ENCODE measurements at places on chromosomes 7 and 10. TPM values are rescaled to one million over a fixed set of nuclear protein-coding genes. Genes with fewer than 3 reads are reported as not detected.

- peaks cover 30% of the 10 kb centered on the region for H3K4me1 ChIP-seq
- H3K27ac ChIP-seq = no peak overlapping the region
- H3K36me3 ChIP-seq = no peaks in the 10 kb centered on the region
- H3K4me3 ChIP-seq = no peak overlapping the region
- DNase-seq = no peak
- H3K27me3 ChIP-seq = no peaks in the 10 kb centered on the region
Measured at GRCh38 chr7:77691892-77692491, 4.3 kb upstream of the RSBN1L start.

Gene EN2
- polyA plus RNA-seq = 0.04 TPM

DNA sequence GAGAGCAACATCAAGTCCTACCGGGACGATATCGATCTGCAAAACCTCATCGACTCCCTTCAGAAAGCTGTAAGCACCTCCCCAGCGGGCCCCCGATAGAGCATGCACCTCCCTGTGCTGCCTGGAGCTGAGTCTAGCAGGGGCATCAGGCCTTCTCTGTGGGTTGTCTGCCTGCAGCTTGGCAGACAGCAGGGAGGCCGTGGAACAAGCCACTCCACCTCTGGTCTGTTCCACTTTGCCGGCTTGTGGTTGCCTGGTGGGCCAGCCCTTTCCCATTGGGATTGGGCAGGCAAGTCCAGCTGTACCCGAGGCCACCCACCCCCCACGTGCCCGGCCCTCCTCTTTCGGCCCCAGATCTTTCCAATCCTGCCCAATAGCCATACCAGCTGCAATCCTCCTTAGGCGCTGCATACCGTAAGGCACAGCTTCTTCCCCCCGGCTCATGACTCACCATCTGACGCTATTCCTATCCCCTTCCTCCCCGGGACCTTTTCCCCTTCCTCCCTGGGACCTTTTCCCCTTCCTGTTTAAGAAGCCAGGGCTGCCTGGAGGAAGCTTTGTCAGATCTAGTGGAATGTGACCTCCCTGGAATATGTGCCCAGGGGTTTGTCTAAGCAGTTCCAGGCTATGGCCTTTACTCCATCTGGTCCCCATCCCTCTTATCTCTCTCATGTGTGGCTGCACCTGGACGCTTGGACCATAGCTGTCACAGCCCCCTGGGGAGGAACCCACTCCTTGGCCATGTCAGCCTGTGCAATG is 28.1 kb upstream of the SH2D4B start:
- H3K4me3 ChIP-seq = no peak overlapping the region
- H3K4me1 ChIP-seq = peaks cover 41% of the 10 kb centered on the region
- H3K27me3 ChIP-seq = no peaks in the 10 kb centered on the region
- peak; percentile 77 for DNase-seq
- peaks cover 96% of the 10 kb centered on the region for H3K36me3 ChIP-seq
- peak overlapping the region; percentile 61 for H3K27ac ChIP-seq

DNA sequence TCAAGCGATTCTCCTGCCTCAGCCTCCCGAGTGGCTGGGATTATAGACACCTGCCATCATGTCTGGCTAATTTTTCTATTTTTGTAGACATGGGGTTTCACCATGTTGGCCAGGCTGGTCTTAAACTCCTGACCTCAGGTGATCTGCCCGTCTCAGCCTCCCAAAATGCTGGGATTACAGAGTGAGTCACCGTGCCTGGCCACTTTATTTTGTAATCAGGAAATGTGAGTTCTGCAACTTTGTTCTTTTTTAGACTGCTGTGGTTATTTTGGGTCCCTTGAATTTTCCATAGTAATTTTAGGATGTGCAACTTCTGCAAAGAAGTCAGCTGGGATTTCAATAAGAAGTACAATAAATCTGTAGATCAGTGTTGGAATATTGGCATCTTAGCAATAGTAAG is 96.8 kb downstream of the CYTH3 start:
- no peaks in the 10 kb centered on the region for H3K36me3 ChIP-seq
- H3K27me3 ChIP-seq = no peaks in the 10 kb centered on the region
- no peak overlapping the region for H3K27ac ChIP-seq
- peaks cover 36% of the 10 kb centered on the region for H3K4me1 ChIP-seq

DNA sequence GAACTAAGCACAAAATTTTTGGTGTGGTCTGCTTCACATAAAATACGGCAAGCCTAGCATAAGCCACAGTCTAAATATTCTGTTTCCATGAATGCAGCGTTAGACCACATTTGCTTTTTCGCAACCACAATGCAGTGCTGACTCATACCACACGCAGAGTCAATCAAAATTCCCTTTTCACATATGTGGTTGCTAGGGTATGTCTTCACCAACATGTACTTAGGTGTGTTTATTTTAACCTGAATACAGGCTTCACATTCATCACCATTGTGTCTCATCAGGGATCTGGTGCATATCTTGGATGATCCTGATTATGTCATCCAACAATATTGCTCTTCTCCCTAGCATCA is 90.8 kb downstream of the CHN2 start:
- no peak overlapping the region for H3K27ac ChIP-seq
- H3K27me3 ChIP-seq = no peaks in the 10 kb centered on the region
- no peaks in the 10 kb centered on the region for H3K36me3 ChIP-seq
- DNase-seq = no peak
- no peak overlapping the region for H3K4me3 ChIP-seq

Gene GNGT1
- polyA plus RNA-seq = not detected

GRCh38 chr10:97805949-97806348 is 34.1 kb upstream of the SFRP5 start:
- no peak overlapping the region for H3K4me3 ChIP-seq
- no peak for DNase-seq
- no peaks in the 10 kb centered on the region for H3K27me3 ChIP-seq

Gene RFC2
- polyA plus RNA-seq = 23.2 TPM

DNA sequence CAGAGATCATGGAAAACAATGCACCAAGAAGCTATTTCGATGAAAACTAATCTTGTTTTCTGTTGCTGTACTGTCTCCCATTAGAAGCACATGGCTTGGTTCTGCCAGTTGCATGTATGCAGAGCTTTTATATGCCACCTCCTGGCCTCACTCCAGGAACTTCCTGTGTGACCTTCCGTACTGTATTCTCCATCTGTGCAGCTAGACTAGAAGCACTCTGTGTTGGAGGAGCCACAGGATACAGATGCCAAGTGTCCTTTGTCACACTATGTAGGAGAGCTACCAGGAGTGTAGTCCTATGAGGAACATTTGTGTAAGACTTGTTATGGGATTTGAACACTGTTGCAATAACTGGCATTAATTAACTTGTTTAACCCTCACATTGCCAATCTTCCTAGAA is 503.5 kb upstream of the TPK1 start:
- H3K4me1 ChIP-seq = no peaks in the 10 kb centered on the region
- no peaks in the 10 kb centered on the region for H3K36me3 ChIP-seq
- no peak overlapping the region for H3K27ac ChIP-seq

GRCh38 chr10:105981679-105982078 is 1182.8 kb downstream of the SORCS1 start:
- no peaks in the 10 kb centered on the region for H3K27me3 ChIP-seq
- DNase-seq = no peak
- no peak overlapping the region for H3K4me3 ChIP-seq
- no peak overlapping the region for H3K27ac ChIP-seq
- H3K4me1 ChIP-seq = no peaks in the 10 kb centered on the region
- H3K36me3 ChIP-seq = no peaks in the 10 kb centered on the region

Gene TMEM178B
- polyA plus RNA-seq = 0.55 TPM

Gene CCDC136
- 0.77 TPM for polyA plus RNA-seq

GRCh38 chr10:28806951-28807759 is 129.8 kb downstream of the BAMBI start:
- H3K4me3 ChIP-seq = no peak overlapping the region
- peaks cover 6% of the 10 kb centered on the region for H3K4me1 ChIP-seq
- no peak for DNase-seq
- H3K27me3 ChIP-seq = no peaks in the 10 kb centered on the region
- peak overlapping the region; percentile 41 for H3K27ac ChIP-seq

- no peaks in the 10 kb centered on the region for H3K27me3 ChIP-seq
- no peak for DNase-seq
- H3K36me3 ChIP-seq = no peaks in the 10 kb centered on the region
- H3K4me3 ChIP-seq = no peak overlapping the region
Measured at GRCh38 chr7:19011212-19011611, 106.2 kb downstream of the TWIST1 start.

- no peak overlapping the region for H3K4me3 ChIP-seq
- DNase-seq = no peak
- no peak overlapping the region for H3K27ac ChIP-seq
- no peaks in the 10 kb centered on the region for H3K27me3 ChIP-seq
- H3K36me3 ChIP-seq = no peaks in the 10 kb centered on the region
Measured at GRCh38 chr7:75931680-75932079, 16.7 kb downstream of the POR start.

Gene CHCHD3
- 18.6 TPM for polyA plus RNA-seq

- H3K36me3 ChIP-seq = no peaks in the 10 kb centered on the region
- H3K4me3 ChIP-seq = peak overlapping the region; percentile 63
- H3K27me3 ChIP-seq = no peaks in the 10 kb centered on the region
- peak overlapping the region; percentile 89 for H3K27ac ChIP-seq
Measured at GRCh38 chr7:120856621-120857352, 1.2 kb downstream of the TSPAN12 start.

GRCh38 chr7:65239324-65239706 is 134.3 kb upstream of the ZNF92 start:
- no peaks in the 10 kb centered on the region for H3K4me1 ChIP-seq
- H3K27me3 ChIP-seq = peaks cover 6% of the 10 kb centered on the region
- no peak for DNase-seq

All from spleen (tissue), 13 donors.